ENCODE measurements at places on chromosomes 12 and 14.

DNA sequence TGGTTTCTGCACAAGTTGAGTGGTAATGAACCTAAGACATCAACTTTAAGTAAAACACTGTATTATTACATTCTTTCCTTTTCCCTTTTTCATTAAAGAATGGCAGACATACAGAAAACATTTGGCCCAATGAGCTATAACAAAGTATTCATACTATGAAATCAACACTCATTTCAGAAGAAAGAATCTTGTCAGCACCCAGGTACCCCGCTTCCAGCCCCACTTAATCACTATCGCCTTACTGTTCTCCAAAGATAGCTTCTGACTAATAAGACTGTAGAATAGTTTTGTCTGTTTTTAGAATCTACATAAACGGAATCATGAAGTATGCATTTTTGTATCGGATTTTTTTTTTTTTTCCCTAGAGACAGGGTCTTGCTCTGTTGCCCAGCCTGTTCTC, 9.5 kb downstream of the CNTN1 start:
- no peak for DNase-seq

GRCh38 chr12:49675137-49675536, 32.1 kb downstream of the FMNL3 start:
- DNase-seq = no peak

- no peak for DNase-seq
These were observed 211.5 kb downstream of the CHST11 start for GRCh38 chr12:104668274-104668718.

GRCh38 chr12:46439793-46440511, 67.4 kb upstream of the SLC38A2 start:
- no peak for DNase-seq

- DNase-seq = no peak
These were observed 1.9 kb upstream of the GTF2A1 start for GRCh38 chr14:81222691-81223090.

GRCh38 chr12:124006846-124007713, 34.1 kb downstream of the ZNF664 start:
- DNase-seq = no peak

DNA sequence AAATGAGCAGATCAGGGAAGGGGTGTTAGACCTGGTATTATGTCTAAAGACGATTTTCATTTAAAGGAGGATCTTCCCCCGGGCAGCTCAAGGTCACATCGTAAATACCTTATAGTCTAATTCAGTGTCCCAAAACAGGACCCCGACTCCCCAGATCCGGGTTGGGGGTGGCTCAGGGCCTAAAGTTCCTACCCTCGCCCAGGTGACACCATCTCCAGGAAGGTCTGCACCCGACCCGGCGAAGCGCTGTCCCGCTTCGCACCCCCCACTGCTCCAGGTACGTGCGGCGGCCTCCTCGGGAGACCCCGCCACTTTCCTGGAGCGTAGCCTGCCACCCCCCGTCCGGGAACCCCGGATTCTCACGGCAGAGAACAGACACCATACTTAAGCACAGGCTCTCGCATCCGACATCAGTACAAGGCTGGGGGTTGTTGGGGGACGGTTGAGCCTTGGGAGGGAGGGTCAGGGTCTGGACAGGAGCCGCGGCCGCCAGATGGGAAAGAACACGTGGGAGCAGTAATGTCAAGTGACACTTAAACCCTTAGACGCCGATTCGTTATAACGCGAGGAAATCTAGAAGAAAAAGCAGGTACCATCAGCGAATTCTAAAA, 556 bp downstream of the TIMM9 start:
- peak; percentile 43 for DNase-seq

GRCh38 chr12:4139191-4139590, 134.4 kb upstream of the CCND2 start:
- DNase-seq = no peak

DNA sequence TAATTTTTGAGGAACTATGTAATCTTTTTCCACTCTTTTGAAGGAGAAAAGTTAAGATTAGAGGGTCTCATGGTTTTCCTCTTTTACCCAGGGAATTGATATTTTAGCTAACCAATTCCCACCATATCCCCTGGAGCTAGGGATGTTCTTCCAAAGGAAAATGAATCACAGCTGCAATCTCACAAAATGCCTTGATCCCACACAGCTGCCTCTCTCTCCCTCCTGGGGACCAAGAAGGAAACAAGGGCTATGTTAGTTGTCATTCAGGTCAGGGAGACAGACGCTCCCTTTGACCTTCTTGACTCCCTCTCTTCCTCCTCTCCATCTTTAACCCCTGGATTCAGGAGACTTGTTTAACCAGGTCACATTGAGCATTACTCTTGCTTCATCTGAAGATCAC, 9.5 kb downstream of the DCN start:
- no peak for DNase-seq

DNA sequence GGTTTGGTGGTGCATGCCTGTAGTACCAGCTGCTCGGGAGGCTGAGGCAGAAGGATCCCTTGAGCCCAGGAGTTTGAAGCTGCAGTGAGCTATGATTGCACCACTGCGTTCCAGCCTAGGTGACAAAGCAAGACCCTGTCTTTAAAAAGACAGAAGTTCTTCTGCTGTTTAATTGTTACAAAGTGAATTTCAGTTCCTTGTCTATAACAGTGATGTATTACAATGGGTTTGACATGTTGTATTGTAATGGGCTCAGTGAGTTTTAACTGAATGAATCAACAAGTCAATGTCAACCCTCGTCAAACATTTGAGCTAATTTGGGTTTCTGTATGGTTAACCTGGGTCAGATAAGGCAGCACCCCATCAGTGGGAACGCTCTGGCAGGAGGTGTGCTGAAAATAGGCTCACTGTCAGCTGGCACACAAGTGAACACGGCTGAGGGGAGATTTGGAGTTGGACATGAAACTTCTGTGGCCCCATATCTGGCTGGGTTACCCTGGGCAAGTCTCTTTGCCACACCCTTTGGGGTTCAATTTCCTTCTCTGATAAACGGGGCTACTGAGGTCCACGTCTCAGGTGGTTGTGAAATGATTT, 14.0 kb upstream of the TRPV4 start:
- no peak for DNase-seq

DNA sequence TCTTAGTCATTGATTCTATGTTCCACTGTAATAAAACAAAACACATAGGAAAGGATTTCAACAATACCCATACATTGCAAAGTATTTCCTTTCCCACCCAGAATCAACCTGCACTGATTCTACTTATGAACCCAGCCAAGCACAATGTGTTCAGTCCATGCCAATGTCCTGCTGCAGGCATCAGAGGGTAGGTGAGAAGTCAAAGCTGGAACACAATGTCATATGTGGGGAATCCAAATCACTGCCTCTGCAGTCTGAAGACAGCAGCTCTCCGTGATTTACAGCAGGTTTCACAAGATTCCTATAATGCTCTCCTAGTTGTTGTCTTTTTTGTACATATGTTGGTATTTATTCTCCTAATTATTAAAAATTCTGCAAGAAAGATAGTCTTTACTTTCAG, 25.7 kb downstream of the ITPR2 start:
- DNase-seq = no peak

DNA sequence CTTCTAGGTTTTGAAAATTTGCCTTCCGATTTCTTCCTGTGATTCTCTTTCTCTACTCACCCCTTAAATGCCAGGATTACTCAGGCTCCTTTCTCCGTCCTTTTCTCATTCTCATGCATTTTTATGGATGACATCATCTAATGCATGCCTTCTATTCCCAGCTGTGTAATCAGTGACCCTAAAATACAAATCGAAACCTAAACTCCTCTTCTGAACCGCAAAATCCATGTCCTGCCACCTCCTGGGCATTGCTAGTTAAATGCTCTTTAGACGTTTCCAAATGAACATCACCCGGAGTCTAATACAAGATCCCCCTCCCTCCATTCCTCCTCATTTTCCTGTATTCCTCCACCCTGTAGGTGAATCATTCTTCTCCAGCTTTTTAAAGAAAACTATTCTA, 1703.1 kb upstream of the FLRT2 start:
- DNase-seq = no peak

GRCh38 chr12:27055966-27056365, 26.4 kb downstream of the C12orf71 start:
- DNase-seq = no peak

GRCh38 chr12:111753144-111753881, 13.4 kb upstream of the ALDH2 start:
- DNase-seq = no peak

DNA sequence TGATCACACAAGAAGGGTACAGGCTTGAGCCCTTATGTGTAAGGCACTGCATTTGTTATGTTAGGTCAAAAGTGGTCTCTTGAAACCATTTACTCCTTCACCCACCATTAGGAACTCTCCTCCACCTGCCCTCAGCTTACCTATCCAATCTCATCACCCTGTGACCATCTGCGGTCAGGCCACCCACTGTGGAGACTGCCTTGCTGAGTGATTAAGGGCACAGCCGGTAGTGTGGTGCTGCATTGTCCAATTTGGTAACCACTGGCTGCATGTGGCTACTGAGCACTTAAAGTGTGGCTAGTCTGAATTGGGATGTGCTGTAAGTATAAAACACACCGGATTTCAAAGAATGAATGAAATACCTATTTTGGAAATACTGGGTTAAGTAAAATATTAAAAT, 177.1 kb upstream of the PARP11 start:
- DNase-seq = no peak

- DNase-seq = no peak
These were observed 53.0 kb downstream of the TBC1D30 start for GRCh38 chr12:64877363-64878004.

- DNase-seq = no peak
These were observed 204.9 kb downstream of the TMX1 start for GRCh38 chr14:51445001-51445390.

DNA sequence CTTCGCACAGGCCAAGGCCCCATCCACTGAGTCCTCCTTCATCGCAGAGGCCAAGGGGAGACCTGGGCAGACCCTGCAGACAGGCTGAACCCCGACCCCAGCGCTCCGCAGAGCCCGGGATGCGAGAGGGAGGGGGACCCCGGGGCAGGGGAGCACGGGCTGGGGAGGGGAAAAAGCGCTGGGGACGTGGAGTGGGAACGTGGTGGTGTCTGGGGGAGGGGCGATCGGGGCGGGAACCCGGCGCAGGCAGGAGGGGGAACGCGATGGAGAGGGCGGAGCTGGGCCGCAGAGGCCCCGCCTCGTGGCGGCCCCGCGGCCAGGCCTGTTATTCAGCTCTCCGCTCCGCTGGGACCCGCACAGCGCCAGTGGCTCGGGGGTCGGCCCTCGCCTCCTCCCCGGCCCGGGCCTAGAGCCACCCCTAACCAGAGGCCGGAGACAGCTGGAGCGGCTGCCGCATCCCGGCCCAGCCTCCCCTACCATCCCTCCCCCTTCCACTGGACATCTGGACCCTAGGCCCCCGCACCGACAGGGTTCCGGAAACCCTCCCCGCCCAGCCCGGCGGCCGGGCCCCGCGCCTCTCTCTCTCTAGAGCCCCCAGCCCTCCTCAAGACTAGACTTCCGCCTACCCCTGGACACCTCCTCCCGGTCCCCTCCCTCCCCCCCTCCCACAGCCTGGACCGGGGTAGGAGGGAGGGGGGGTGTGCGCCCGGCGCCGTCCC, at the start of gene ARHGEF25:
Gene ARHGEF25 (plus strand): TSS at position 328 of the 719 bp plus-strand sequence. CDS start 460 bp downstream, outside the sequence.
- DNase-seq = peak; percentile 51

DNA sequence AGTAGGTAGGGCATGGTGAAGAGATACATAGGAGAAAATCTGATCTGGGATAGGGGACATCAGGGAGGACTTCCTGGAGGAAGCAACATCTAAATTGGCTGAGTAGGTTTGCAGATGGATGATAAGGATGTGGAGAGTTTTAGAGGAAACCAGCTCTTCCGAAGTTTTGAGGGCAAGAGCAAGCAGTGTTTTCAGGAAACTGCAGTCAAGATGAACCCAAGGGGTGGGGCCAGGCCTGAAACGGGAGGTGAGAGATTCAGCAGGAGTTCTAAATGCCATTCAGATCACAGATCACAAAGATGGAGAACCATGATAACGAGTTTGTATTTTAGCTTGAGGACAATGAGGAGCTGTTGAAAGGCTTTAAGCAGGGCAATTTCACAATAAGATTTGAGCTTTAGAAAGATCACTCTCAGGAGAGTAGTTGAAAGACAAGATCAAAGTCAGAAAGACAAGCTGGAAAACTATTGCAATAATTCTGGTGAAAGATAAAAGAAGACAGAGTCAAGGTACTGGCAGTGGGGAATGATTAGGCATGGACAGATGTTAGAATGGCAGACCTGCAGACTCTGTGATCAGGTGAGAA, 70.1 kb upstream of the PLXNC1 start:
- no peak for DNase-seq

GRCh38 chr12:13149411-13149810, 45.9 kb upstream of the GSG1 start:
- DNase-seq = no peak

DNA sequence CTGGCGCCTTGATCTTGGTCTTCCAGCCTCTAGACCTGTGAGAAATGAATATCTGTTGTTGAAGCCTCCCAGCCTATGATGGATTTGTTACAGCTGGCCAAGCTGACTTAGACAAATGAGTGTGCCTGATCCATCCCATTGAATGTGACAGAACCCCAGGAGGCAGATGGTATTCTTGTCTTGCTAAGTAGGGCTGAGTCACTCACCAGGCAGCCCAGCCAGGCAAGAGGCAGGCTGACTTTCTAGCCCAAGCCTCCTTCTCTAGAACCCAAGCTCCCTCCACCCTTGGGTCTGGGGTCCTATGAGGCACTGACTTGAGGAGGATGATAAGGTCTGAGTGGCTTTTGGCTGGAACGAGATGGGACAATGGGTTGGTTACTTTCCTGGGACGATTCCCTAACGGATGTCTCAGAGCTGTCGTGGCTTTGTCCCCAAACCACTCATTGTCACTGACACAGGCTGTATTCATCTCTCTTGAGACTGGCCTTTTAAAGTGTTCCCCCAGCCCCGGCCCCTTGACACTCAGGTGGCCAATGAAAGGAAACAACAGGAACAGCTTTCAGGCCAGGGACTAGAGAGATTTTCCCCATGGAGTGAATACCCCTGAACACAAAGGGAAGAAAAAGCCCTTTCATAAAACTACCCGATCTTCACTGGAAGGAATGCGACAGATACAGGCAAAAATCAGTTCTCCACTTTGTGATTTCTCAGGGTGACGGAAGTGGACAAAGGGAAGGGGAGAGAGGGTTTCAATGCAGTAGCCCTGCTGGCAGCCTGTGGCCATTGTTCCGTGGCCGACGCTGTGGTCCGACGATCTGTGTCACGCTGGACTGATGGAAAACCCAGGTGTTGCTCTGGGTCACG, 264.2 kb downstream of the AACS start:
- no peak for DNase-seq
